ENCODE measurements at places on chromosomes 1 and 21.

GRCh38 chr21:35814858-35815619 is 245.3 kb downstream of the SETD4 start:
- DNase-seq = no peak

DNA sequence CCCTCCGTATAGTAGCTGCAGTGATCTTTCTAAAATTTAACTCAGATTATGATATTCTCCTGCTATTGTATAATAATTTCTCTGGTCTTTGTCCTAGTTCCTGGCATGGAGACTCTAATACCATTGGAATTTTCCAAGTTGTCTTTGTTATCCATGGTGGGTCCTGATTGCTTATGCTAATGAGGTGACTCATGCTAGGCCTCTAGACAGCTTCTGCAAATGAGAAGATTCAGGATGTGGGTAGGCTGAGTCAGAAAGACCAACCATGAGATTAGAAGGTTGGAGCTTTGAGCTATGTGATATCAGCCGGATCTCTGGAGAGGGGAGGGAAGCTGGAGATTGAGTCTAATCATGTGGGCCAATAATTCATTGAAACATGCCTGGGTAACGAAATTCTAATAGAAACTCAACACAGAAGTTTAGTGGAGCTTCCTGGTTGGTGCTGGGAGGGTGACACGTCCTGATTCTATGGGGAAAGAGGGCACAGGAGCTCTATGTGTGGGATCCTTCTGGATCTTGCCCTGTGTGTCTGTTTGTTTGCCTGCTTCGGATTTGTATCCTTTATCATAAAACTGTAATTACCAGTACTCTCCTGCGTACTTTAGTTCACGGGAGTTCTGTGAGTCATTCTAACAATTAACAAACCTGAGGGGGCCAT is 73.2 kb upstream of the CNIH3 start:
- no peak for DNase-seq

DNA sequence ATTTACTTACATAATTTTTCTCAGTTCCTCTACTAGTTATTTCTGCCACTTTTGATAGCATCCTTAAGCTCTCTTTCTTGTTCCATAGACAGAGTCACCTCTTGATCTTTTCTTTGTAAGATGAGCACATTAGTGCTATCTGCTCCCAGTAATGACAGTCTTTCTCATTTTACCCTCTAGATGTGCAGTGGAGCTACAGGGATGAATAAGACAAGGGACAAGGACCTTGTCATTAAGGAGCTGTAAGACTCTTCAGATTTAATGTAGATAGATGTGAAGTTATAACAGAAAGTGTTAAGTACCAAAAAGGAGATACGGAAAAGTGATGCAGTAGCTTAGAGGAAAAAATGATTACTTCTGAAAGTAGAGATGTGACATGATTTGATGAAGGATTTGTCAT is 20.4 kb downstream of the SCP2 start:
- no peak for DNase-seq

- DNase-seq = no peak
Measured at GRCh38 chr21:37659874-37660273, 256.4 kb downstream of the KCNJ6 start.

GRCh38 chr1:77030401-77031105 is 163.3 kb downstream of the ST6GALNAC5 start:
- DNase-seq = no peak

- DNase-seq = no peak
Measured at GRCh38 chr1:157077394-157077793, 22.2 kb downstream of the ETV3L start.

DNA sequence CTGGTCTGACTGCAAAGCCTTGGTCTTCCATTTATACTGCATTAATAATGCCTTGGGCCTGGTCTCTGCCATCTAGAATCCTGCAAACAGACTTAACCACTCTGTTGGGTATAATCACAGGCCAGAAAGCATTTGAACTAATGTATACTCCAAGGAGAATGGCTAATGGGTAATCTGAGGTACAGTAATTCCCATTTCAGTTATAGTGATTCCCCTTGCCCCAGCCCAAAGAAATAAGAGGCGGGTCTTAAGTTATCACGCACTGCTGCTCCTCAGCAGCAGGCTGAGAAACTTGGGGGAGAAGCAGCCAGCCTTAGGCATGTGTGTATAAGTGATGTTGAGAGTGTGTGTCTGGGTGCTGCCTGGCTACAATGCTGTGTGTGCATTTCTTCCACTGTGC is 2.4 kb downstream of the LPAR3 start:
- DNase-seq = no peak

GRCh38 chr1:91374086-91374485 is 30.6 kb downstream of the HFM1 start:
- no peak for DNase-seq

DNA sequence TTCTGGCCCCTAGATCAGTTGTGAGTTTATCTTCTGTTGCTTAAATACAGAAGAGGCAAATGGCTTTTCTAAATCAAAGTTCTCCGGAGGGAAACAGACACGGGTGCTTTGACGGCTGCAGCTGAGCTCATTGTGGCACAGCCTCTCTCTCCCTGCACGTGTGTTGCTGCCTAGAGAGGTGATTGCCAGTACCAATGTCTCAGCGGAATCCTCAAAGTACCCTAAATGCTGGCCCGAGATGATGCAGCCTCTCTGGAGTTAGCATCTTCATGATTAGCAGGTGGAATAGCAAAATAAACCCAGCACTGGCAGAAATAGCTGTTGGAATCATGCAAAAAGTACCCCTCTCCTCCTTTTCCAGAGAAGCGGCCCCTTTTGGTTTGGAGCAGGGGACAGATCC is 192.2 kb downstream of the PRDM2 start:
- DNase-seq = no peak

DNA sequence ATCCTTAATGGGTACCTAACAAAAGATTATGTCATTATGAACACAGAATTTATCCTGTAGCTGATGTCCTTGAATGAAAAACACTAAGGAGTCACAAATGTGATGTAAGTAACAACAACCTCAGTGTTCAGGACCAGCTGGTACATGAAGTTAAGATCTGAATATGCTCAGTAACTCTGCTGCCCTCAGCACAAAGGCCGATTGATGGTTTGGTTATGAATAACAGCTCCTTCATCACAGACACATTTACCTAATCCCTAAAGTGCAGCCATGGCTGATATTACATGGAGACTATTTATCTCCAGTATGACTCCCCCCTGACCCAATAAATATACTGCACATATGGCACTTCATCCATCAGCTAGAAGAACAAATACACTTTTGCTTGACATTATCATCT is 75.2 kb downstream of the PLPPR5 start:
- DNase-seq = no peak
